Stimulated activated CD4-positive, alpha-beta T cell treated with anti-CD3 and anti-CD28 coated beads, Interleukin-4, amount 100 ng/mL, for 24 hours (primary cell): ENCODE measurements at places on chromosomes 2 and 18.

- DNase-seq = no peak
Measured at GRCh38 chr2:223747392-223748042, 89.9 kb downstream of the AP1S3 start.

DNA sequence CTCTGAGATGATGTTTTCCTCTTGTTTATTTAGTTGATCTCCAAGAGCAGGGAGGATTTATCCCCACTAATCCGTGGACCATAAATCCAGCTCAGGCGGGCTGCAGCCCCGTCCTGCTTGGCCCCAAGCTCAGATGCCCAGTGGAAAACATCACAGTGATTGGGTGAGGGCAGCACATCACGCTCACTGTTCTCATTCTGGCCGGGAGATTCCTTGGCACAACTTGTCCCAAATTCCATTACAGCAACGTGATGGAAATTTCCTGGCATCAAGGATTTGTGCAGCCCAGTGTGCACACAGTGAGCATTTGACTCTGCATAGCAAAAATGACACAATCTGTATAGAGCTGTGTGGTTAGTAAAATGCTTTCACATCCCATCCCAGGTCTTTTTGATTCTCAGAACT lies 96.8 kb downstream of the VAPA start:
- no peak for DNase-seq

GRCh38 chr2:42021464-42021863 lies 26.4 kb upstream of the PKDCC start:
- DNase-seq = no peak

- peak; percentile 52 for DNase-seq
Measured at GRCh38 chr2:174750923-174751441, 13.3 kb downstream of the CHRNA1 start.
